Activated T-cell treated with anti-CD3 and anti-CD28 coated beads, Interleukin-2, amount 50 U/mL, for 1 hour (primary cell): ENCODE measurements at places on chromosomes 7 and 10.

DNA sequence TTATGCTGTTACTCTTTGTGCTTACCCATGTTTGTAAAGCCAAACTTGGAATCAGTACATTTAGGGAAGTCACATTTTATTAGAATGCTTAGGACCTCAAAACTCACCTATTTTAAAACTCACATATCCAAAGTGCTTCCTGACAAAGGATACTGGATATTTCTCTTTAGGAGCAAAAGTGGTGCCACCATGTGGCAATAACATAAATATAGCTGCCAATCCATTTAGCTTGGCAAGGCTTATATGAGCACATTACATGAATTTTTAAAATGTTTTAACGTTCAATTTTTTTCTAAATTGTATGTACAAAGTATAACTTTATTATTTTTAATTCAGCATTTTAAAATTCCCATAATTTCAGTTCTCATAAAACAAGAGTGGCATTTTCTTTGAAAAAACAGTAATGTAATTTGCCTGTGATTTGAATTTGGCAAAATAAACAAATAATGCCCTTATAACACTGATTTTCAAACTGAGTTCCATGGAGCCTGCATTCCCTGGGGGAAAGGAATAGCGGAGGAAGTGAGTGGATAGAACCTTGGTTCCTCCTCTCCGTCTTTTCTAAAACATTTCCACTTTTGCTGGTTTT lies 75.4 kb downstream of the HDAC9 start:
- DNase-seq: no peak

DNA sequence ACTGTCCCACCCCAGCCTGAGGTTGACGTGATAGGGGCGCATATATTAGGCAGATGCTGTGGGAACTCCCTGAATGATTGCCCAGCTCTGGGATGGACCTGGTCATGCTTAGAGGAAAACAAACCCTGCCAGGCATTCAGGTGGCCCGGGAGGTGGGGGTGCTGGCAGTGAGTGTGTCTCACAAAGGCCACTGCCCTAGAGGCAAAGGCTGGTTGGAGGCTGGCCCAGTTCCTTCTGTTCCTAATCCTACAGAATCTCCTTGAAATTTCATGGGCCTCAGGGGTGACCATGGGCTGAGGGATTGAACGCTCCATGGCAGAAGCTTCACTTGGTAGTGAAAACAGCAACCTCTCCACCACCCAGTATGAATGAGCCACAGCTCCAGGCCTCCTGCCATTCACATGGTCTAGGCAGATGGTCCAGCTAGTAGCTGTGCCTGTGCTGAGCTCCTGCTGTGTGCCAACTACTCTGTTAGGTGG lies 25.6 kb downstream of the ADRA2A start:
- no peak for DNase-seq

- DNase-seq: no peak
These were observed 26.1 kb downstream of the DYNC1I1 start for GRCh38 chr7:95798401-95798930.

GRCh38 chr7:12028508-12028907 lies 182.6 kb upstream of the TMEM106B start:
- no peak for DNase-seq

DNA sequence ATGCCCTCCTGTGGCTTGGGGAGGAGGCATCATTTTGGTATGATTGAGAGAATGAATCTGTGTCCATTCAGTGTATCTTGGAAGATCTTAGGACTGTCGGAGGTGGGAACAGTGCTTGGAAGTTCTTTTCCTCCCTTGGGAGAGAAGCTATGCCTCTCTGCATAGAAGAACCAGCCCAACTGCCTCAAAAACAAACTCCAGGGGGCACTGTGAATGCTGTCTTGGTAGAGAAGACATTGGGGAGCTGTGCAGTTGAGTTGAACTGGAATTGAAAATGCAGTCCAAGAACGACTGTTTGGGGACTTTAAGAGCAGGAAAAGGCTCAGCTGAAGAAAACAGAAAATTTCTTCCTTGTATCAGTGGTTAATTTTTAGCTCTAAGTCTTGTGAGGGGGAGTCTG lies 4.9 kb upstream of the GJD4 start:
- no peak for DNase-seq
